ENCODE measurements at places on chromosomes 12 and 14.
A peak's percentile ranks its signal among the peaks of the same experiment; 100 is the strongest.

DNA sequence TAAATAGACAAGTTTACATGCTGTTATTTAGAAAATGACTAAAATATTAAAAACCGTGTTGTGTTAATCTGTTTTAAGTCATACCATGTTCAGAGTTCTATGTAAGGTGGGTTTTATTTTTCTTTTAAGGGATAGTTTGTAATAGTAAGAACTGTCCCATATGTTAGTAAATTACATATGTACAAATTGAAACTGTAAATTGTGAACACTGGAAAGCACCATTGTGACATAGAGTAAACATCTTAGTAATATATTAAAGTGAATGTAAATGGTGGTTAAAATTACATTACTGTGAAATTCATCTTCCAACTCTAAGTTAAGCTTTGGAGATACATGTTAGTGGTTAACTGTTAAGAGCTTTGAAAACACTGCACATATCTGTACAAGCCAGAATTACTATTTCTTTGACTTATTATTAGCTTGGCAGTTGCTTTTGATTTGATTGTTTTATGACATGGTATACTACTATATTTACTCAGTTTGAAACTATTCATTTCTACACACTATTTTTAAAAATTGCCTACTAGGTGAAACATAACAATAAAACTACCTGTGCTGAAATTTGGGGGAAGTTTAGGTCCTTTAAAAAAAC is 27.4 kb upstream of the DIP2B start:
- DNase-seq = no peak

DNA sequence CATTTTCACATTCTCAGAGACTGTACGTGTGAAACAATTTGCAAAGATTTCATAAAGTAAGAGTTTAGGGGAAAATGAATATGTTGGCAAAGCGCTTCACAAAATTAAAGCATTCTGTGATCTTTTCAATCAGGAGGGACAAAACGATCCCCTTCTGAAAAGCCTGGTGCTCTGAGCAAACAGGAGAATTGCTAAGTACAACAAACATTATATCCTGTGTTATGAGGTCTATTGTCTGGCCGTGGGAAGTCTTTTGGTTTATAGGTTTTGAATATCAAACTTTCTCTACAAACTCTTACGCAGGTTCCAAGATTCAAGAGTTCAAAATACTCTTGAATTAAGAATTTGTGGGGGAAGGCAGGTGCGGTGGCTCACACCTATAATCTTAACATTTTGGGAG is 7.2 kb upstream of the FOXN3 start:
- no peak for DNase-seq

- no peak for DNase-seq
Observed at GRCh38 chr12:106066051-106066705, 72.6 kb downstream of the NUAK1 start.

DNA sequence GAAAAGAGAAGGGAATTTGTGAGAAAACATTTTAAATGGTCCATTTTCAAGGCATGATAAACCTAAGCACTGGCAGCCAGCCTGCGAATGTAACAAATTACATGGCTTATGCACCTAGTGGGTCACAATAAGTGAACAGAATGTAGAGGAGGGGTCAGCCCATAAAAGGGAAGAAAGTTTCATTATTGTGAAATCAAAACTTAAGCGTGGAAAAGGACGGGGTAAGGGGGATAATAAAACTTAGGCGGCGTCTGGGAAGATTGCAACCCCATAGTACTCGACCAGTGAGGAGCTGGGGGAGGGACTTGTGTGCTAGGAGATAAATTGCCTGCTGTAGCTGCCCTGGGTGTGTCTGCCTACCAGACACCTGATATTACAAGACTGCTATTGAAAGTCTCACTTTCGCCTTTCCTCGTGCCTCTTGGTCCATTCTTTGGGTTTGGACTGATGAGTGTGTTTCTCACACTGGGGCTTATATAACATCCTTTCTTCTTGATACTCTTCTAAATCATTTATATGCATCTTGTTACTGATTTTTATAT is 40.6 kb downstream of the ZDHHC17 start:
- no peak for DNase-seq

GRCh38 chr14:85867450-85867849 is 337.5 kb downstream of the FLRT2 start:
- no peak for DNase-seq

DNA sequence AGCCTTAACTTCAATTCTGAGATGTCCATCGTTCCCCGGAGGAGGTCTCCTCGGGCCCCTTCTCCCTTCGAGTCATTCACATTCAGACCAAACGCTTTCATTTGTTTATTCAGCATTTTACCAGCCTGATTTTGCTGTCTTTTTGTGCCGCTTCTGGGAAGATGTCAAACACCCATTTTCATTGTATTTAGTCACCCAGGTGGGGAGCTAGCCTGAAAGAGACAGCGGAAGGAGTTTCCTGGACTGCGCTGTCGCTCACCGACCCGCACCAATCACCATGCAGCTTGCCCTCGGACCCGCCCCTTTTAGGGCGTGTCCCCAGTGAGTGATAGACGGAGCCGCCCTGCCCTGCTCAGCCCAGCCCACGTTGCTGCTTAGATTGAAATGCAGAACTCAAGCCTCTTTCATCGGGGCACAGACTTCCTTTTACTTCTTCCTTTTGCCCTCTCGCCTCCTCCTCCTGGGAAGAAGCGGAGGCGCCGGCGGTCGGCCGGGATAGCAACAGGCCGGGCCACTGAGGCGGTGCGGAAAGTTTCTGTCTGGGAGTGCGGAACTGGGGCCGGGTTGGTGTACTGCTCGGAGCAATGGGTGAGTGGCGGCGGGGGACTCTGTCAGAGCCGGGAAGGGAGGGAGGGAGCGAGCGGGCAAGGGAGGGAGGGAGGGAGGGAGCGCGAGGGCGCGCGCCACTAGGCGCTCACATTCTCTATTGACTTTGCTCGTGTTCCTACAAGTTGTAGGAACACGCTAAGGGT is at the start of gene PAX9:
Gene PAX9 (plus strand): TSS at position 355 of the 752 bp plus-strand sequence. CDS start 230 bp downstream, at position 585.
- peak; percentile 61 for DNase-seq

- DNase-seq = peak; percentile 59
Observed at GRCh38 chr12:8018666-8019581, 13.6 kb upstream of the FOXJ2 start.

DNA sequence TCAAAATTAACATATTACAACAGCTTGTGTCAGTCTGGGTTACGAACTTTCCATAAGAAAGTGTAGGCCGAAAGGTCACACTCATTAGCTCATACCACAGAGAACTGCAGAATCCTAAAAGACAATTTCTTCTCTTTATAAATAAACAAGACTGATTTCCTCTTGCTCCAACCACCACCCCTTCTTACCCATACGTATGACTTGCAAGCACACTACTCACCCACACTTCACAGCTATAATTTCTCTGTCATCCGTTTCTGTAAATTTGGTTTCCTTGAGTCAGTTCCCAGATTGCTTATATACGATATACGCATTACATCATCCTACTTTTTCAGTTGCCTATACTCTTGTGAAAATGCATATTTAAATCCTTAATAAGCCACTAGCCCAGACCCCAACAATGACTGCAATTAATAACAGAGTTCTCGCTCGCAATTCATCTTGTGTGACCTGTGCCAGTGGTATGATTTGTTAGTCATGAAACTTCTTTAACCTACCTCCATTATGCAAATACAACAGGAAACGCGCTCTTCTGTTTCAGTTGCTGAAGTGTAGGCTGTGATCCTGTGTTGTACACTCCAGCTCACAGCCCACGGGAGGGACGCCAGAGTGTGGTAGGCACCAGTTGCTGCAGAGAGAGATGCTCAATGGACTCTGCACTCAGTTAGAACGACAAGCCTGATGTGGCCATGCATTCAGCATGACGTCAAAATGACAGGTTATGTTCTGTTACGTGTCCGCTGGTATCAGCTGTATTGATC is 417.6 kb downstream of the PDZRN4 start:
- DNase-seq = no peak

DNA sequence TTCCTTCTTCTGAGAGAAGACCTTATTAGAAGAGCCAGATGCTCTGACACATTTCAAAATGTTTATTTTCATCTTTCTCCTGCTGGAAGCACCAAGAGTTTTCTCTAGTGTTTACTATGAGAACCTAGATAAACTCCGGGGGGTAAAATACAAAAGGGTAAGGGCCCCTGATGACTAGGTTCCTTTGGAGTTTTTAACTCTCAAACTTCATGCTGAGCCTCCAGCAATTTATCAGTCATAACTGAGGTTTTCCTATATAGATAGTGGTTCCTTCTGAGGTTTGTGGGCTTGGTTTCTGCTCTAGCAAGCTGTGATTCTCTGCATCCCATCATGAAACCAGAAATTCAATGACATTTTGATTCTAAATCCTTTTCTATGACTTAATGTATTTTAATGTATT is 210.9 kb downstream of the LRFN5 start:
- DNase-seq = no peak

GRCh38 chr12:1948883-1949282 is 30.4 kb upstream of the CACNA2D4 start:
- DNase-seq = no peak

- DNase-seq = no peak
Observed at GRCh38 chr14:71905860-71906259, 26.4 kb upstream of the RGS6 start.

GRCh38 chr12:58586762-58587161 is 333.5 kb downstream of the LRIG3 start:
- no peak for DNase-seq

DNA sequence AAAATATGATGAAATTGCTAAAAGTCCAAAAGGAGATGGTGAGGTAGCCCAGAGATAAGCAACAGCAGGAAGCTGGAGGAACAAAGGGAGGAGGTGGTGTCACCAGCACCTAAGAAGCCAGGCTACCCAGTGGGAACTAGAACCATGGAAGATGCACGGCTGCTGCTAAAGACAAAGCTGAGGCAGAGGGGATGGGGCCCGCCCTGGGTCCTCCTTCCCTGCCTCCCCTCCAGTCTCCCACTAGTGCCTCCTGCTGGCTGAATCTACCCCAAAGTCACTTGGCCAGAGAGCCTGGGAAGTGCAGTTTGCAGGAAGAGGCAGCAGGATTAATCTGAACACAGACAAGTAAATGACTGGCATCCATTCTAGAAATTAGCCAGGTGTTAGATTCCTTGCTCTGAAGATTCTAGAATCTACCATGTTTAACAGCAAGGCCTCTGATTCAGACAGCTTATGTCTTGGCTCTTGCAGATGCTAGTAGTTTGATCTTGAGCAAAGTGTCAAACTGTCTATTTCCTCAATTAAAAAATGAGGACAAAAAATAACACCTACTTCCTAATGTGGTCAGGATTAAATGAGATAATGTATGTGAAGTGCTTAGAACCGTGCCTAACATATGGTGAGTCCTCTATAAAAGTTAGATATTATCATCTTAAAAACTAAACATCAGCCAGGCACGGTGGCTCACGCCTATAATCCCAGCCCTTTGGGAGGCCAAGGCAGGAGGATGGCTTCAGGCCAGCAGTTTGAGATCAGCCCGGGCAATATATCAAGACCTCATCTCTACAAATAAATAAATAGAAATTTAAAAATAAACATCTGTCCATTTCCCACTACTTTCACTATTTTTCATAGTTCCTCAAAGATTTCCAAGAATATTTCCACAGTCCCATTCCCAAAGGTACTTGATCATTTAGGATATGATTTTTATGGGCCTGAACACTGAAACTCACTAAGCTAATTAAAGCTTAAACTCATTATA is 5.8 kb upstream of the LRP10 start:
- peak; percentile 57 for DNase-seq

DNA sequence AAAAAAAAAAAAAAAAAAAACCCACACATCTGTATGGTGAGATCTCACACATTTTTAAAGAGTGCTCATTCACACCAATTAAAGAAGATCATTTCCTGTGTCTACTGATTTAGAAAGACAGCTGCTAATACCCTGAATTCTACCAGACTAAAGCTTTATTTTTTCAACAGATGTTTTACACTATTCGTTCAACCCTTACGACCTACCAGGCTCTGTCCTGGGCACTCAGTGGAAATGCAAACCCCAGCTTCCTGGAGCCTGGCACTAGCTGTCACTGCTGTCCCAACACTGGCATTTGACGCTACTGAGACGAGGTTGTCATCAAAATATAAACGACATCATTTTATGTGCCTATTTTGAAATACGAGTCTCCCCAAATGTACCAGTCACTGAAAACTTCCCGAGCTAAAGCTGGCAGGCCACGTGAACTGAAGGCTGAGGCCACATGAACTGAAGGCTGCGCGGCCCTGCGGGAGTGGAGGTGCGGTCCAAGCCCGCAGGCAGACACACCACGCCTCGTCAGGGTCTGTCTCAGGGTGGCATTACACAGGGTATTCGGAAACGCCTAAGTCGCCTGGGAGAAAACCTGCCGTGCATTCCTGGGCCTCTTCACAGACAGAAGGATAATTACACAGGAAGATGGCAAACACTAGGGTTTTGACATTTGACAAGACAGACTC is 27.2 kb downstream of the SLC15A4 start:
- DNase-seq = no peak

DNA sequence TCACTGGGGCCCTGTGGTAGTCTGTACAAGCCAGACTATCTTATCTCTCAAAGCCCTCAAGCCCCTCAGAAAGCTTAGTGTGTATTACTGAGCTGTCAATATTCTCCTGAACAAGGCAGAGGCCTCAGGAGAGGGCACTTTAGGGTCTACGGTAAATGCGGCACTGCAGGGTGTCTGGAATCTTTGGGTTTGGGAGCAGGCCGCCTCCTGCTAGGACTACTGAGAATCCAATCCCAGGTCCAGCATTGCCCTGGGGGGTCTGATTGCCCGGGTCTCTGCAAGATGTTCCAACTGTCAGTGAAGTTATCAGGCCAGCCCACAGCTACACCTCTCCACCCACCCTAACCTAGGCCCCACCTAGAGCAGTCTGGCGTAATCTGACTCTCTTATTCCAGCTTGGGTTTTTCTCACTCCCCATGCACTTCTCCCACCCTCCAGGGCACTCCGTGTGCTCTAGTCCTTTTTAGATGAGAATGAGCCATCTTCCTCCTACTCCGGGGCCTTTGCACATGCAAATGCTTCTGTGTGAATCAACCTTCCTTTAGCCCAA is 4.3 kb upstream of the ZFP36L1 start:
- DNase-seq = peak; percentile 32

DNA sequence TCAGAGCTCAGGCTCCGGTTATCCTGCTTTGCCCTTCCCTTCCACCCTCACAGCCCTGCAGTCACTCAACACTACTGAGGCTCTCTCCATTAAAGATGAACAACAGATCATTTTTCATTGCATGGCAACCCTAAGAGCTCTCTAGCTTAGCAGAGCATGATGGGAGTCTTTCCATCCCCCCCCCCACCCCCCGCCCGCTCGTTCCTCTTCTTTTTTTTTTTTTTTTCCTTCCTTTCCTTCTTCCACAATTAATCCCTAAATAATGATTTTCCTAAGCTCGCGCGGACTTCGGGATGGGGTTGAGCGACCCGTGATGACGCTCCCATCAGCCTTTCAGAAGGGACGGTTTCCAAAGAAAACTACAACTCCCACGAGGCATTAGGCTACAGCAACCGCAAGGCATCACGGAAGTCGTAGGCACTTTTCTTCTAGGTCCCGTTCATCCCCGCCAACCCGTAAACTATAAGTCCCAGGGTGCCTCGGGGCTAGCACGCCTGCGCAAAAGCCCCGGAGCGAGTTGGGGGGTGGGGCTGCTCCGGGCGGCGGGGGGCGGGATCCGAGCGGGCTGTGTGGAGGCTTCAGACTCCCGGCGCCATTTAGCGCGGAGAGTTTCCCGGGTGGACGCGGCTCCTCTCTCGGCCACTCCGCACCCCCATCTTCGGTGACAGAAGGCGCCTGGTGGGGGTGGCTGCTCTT is at the start of gene WNK1:
Gene WNK1 (plus strand): TSS at position 581 of the 696 bp plus-strand sequence. CDS start 987 bp downstream, outside the sequence.
- peak; percentile 98 for DNase-seq
